ENCODE measurements at places on chromosomes 13 and 19. TPM values are rescaled to one million over a fixed set of nuclear protein-coding genes. Genes with fewer than 3 reads are reported as not detected.

The C19orf85 gene
- not detected for total RNA-seq

- no peak overlapping the region for H3K4me3 ChIP-seq
- no peaks in the 10 kb centered on the region for H3K36me3 ChIP-seq
- H3K4me1 ChIP-seq = peaks cover 6% of the 10 kb centered on the region
- no peak overlapping the region for H3K27ac ChIP-seq
These were observed 134.1 kb downstream of the KATNAL1 start for GRCh38 chr13:30173303-30173610.

DNA sequence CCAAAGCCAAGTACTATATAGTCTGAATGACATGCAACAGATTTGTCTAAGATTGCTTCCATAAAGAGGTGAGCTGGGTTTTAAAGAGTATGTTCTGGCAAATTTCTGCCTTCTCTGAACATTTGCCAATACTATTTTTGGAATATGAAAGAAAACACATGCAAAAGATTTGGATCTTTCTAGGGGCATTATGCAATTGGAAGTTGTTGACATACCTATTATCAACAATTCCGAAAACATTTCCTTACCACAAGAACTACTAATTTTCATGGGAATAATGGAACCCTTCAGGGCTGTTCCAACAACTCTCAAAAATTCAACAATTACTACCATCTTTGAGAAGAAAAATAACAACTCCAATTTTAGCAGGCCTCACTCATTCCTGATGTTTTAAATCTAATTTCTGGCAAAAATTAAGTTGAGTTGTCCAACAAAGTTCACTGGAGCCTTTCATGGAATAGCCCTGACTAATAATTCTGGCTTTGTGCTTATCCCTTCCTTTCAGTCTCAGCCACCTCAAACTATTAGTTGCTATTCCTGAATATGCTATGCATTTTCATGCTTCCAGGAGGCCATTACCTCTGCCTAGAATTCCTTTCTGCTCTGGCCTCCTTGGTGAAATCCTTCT is 250.0 kb downstream of the RGCC start:
- H3K36me3 ChIP-seq = no peaks in the 10 kb centered on the region
- DNase-seq = no peak
- no peak overlapping the region for H3K4me3 ChIP-seq
- H3K27me3 ChIP-seq = no peaks in the 10 kb centered on the region

- no peak for DNase-seq
- peaks cover 4% of the 10 kb centered on the region for H3K36me3 ChIP-seq
- peak overlapping the region; percentile 94 for H3K27ac ChIP-seq
These were observed 649 bp downstream of the UQCRFS1 start for GRCh38 chr19:29212356-29212647.

- peak overlapping the region; percentile 93 for H3K4me3 ChIP-seq
- no peaks in the 10 kb centered on the region for H3K36me3 ChIP-seq
- H3K27me3 ChIP-seq = no peaks in the 10 kb centered on the region
- peaks cover 45% of the 10 kb centered on the region for H3K4me1 ChIP-seq
These were observed 1.6 kb upstream of the BBC3 start for GRCh38 chr19:47232422-47233211.

GRCh38 chr13:113777311-113778260 is 18.6 kb downstream of the TMEM255B start:
- peaks cover 30% of the 10 kb centered on the region for H3K27me3 ChIP-seq
- H3K4me3 ChIP-seq = no peak overlapping the region
- no peak overlapping the region for H3K27ac ChIP-seq
- DNase-seq = no peak

DNA sequence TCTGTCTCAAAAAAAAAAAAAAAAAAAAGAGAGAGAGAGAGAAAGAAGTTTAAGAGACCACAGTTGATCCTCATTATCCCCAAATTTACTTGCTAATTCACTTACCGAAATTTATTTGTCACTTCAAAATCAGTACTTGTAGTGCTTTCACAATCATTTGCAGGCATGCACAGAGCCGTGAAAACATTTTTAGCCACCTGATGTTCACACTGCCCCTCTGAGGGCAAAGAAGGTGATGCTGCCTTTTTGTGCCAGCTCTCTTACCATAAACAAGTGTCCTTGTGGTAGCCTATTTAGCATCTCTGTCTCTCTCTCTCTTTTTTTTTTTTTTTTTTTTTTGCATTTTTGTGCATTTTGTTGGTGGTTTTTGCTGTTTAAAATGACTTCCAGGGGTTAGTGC is 24.1 kb upstream of the CASP14 start:
- no peak overlapping the region for H3K4me3 ChIP-seq
- H3K27ac ChIP-seq = no peak overlapping the region

The ACP7 gene
- total RNA-seq = 15.0 TPM

Data from suprapubic skin (tissue), 4 donors.